ENCODE measurements at places on chromosomes 2 and 18. TPM values are rescaled to one million over a fixed set of nuclear protein-coding genes. Genes with fewer than 3 reads are reported as not detected.

The PARD3B gene
- total RNA-seq = 15.9 TPM

The POU3F3 gene
- not detected for total RNA-seq

The EML4 gene
- 65.3 TPM for total RNA-seq

The TUBA4B gene
- total RNA-seq = not detected

The POLE4 gene
- total RNA-seq = 6.7 TPM

The RPS27A gene
- 1,199 TPM for total RNA-seq

The FABP1 gene
- total RNA-seq = not detected

DNA sequence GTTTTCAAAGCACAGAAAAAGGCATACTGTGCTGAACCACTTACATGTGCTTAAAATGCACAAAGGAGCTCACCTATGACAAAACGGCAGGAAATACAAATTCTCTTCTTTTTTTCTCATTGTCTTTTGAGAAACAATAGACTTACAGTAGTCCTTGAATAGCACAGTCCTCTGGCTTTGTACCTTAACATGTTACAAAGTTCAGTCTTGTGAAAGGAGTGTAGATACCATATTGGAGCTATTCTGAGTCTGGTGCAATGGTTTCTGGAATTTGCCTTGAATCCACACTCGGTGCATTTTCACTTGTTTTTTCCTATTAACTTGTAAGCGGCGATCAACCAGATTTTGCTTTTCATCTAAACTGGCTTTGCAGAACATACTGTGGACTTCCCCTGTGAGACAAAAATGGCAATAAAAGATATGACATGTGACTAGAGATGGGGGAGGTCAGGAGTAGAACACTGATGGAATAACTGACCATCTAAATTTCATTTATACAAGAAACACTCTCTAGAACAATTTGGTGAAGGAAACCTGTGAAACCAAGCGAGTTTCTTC lies 109.7 kb downstream of the METTL8 start:
- no peak overlapping the region for H3K27ac ChIP-seq
- H3K4me3 ChIP-seq = no peak overlapping the region
- no peaks in the 10 kb centered on the region for H3K4me1 ChIP-seq
- no peaks in the 10 kb centered on the region for H3K27me3 ChIP-seq

DNA sequence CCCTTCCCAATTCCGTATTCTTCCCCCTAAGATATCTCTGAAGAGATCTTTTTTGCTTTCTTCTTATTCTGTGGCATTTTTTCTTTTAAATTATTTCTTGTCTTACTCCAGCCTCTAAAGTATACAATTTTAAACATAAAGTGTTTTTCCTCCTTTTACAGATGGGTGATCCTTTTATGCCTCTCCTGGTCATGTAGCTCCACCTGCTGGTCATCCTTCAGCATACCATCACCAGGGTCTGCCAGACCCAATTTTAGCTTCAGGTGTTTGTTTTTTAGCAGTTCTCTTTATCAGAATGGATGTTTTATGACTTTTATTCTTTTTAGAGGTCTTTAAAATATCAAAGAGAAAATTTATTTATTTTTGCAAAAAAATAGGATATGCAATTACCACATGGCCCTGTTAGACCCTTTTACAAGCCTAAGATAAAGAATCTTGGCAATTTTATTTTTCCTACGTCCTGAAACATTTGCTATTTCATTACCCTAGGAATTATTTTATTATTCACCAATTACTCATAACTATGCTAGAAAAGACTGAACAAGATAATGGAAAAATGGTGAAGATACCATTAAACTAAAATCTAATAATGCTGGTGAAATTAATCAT lies 55.5 kb downstream of the PIGN start:
- no peak overlapping the region for H3K27ac ChIP-seq
- peaks cover 10% of the 10 kb centered on the region for H3K36me3 ChIP-seq
- peak; percentile 86 for DNase-seq
- no peak overlapping the region for H3K4me3 ChIP-seq

DNA sequence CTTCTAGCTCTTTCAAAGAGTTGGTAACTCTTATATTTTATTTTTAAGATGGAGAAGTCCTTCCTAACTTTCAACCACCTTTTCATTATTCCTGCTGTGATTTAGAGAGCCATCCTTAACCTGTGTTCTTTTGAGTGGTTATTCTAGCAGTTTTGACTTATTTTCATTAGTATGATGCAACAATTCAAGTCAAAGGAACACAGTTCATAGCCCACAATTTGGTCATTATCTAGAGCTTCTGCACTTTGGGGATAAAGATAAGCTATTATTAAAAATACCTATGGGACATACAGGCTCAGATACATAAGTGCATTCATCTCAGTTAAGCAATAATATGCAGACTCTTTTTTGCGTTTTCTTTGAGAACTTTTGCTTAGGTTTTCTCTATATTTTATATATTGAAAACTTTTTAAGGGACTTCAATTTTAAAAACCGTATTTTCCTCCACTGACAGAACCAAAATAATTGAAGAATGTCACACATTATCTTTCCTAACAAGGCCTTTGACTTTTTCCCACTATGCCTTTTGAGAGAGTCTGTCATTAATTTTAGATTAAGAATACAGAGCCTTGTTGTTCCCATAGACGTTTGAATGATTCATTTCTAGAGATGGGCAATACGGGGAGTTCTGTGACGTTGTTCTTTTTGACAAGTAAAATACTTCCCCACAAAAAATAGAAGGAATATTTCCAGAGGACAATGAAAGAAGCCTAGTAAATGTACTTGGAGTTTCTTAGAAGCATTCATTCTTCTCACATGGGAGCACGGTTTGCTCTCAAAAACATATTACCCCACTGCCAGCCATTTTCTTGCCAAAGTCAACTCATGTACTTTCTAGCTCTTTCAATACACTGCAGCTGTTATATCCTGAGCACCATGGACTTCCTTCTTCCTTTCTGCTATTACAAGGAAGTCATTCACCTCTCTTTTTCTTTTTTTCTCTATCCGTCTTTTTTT lies 42.9 kb upstream of the RASGRP3 start:
- H3K4me3 ChIP-seq = no peak overlapping the region
- no peaks in the 10 kb centered on the region for H3K4me1 ChIP-seq
- H3K27me3 ChIP-seq = no peaks in the 10 kb centered on the region
- DNase-seq = peak; percentile 51
- no peak overlapping the region for H3K27ac ChIP-seq

DNA sequence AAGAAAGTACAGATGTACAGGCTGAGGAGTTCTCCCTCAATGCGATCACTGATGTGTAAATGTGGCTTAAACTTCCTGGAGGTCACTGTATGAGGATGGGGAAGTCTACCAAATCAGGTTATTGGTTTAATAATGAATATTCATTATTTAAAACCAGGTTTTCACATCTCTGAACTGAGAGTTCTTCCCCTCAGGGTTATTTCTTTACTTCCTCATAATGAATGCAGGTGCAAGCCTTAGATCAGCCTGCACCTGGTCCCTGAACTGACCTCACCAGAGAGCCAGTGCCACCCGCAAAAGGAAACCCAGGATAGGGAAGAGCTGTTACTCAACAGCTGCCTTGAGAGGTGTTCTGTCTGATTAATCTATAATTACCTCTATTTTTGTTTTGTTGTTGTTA lies 369.0 kb downstream of the EPHA4 start:
- DNase-seq = no peak
- no peak overlapping the region for H3K27ac ChIP-seq
- H3K4me1 ChIP-seq = no peaks in the 10 kb centered on the region

GRCh38 chr18:79445221-79445620 lies 49.5 kb downstream of the NFATC1 start:
- no peak overlapping the region for H3K27ac ChIP-seq
- H3K4me3 ChIP-seq = no peak overlapping the region
- DNase-seq = no peak
- peaks cover 4% of the 10 kb centered on the region for H3K4me1 ChIP-seq
- H3K27me3 ChIP-seq = no peaks in the 10 kb centered on the region
- H3K36me3 ChIP-seq = no peaks in the 10 kb centered on the region

- no peak overlapping the region for H3K27ac ChIP-seq
- H3K36me3 ChIP-seq = no peaks in the 10 kb centered on the region
- no peak overlapping the region for H3K4me3 ChIP-seq
- H3K4me1 ChIP-seq = no peaks in the 10 kb centered on the region
Observed at GRCh38 chr2:76946631-76947145, 575.5 kb downstream of the LRRTM4 start.

- no peaks in the 10 kb centered on the region for H3K27me3 ChIP-seq
- H3K4me3 ChIP-seq = no peak overlapping the region
- peak overlapping the region; percentile 20 for H3K27ac ChIP-seq
- H3K4me1 ChIP-seq = peaks cover 20% of the 10 kb centered on the region
- no peaks in the 10 kb centered on the region for H3K36me3 ChIP-seq
- DNase-seq = peak; percentile 60
Observed at GRCh38 chr2:216555274-216555673, 56.6 kb downstream of the RPL37A start.

GRCh38 chr2:60498127-60498815 lies 55.2 kb downstream of the BCL11A start:
- no peaks in the 10 kb centered on the region for H3K27me3 ChIP-seq
- DNase-seq = no peak
- H3K36me3 ChIP-seq = no peaks in the 10 kb centered on the region
- no peak overlapping the region for H3K4me3 ChIP-seq
- no peak overlapping the region for H3K27ac ChIP-seq

All from stomach (tissue), 19 donors.